ENCODE measurements at places on chromosomes 2 and 18. TPM values are rescaled to one million over a fixed set of nuclear protein-coding genes. Genes with fewer than 3 reads are reported as not detected.

Gene KLHL29
- 2.9 TPM for total RNA-seq

Gene RIT2
- total RNA-seq = not detected

Gene KDM3A
- 86.1 TPM for total RNA-seq

Gene MAP3K2
- total RNA-seq = 52.9 TPM

Gene KIAA2012
- total RNA-seq = not detected

Gene NT5DC4
- not detected for total RNA-seq

Gene STK16
- total RNA-seq = 33.0 TPM

Gene ZNF407
- 19.3 TPM for total RNA-seq

Gene INO80C
- 22.0 TPM for total RNA-seq

Gene TMEM18
- 30.3 TPM for total RNA-seq

Gene FRZB
- total RNA-seq = not detected

Gene IL36B
- not detected for total RNA-seq

Gene NT5C1B
- total RNA-seq = not detected

Gene CRYGD
- not detected for total RNA-seq

Gene CXCR4
- 147 TPM for total RNA-seq

Gene PIEZO2
- total RNA-seq = not detected

- DNase-seq = no peak
Observed at GRCh38 chr18:7388741-7389140, 157.9 kb downstream of the LRRC30 start.

- no peak for DNase-seq
Observed at GRCh38 chr2:40279001-40279400, 172.9 kb downstream of the SLC8A1 start.

GRCh38 chr2:20169796-20170703, 54.9 kb downstream of the SDC1 start:
- DNase-seq = no peak

DNA sequence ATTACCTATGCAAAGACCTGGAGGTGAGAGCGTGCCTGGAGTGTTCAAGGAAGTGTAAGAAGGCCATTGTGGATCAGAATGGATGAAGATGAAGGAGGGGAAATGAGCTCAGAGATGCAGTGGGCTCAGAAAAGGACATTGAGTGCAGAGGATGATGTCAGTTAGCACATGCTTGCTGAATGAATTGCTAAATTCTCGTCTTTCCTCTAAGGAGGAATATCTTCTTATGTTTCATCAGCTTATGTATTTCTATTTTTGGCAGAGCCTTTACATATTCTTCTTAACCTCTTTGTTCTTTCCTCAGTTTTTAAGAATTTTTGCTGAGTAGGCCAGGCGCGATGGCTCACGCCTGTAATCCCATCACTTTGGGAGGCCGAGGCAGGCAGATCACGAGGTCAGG, 30.9 kb downstream of the FAM171B start:
- no peak for DNase-seq

DNA sequence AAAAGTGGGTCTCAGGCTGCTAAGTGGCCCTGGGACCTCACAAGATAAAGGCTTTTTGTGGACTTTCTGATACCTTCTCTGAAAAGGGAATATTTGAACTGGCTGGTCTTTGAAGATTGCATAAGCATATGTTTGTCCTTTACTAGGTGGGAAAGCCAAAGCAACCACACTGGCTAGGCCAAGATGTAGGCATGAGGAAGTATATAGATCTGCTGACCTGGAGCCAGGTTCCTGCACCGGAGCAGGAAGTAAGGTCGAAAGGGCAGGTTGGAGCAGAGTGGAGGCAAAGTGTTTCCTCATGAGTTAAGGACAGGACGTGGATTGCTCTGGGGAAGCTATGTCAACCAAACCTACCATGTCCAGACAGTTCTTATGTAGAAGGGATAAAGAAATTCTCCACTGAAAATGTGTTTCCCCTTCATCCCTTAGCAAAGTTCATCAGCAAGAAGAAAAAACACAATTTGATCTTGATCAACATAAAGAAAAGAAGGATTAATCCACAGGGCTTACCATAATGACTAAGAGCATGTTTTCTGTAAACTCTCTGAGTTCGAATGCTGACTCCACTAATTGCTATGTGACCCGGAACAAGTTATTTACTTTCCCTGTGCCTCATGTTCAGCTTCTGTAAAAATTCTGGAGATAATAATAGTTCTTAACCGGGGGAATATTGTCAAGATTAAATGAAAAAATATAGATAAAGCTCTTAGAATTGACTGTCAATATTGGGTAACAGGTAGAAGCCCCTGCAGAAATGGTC, 156.1 kb upstream of the SRD5A2 start:
- DNase-seq = no peak

DNA sequence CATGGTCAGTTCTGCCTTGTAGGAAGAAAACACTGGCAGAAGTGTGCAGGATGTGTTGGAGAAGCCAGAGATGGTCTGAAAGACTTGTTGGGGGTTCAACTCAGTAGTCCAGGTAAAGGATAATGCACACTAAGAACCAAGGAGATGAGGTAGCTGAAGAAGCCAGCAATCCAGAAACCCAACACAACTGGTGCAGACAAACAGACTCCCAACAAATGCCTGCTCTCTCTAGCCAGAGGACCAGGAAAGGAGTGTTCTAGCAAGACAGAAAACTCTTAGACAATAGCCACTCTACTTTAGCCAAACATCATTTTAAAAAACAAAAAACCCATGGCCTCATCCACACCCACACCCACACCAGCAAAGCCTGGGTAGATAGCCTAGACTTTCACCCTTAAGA, 33.9 kb downstream of the EVA1A start:
- no peak for DNase-seq

- DNase-seq = no peak
Observed at GRCh38 chr2:241410739-241411176, 54.7 kb downstream of the FARP2 start.

- DNase-seq = no peak
Observed at GRCh38 chr18:22838639-22839277, 94.4 kb upstream of the RBBP8 start.

- no peak for DNase-seq
Observed at GRCh38 chr2:146349334-146349733, 1495.5 kb upstream of the ACVR2A start.

GRCh38 chr18:42568773-42569172, 546.7 kb downstream of the RIT2 start:
- DNase-seq = no peak

DNA sequence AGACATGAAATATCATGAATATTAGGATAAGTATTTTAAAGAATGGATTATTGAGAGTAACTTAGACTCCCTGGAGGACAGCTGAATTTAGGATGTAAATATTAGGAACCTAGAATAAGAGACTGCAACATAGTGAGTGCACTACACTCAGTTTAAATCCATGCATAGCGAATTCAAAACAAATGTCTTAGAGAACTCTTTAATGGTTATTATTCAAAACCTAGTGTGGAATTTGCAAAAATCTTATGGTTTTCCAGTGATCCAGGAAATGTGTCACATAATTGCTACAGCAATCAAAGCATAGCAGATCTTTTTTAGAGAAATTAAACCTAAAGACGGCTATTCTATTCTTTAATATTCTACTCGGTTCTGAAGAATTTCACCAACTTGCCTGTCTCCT, 239.0 kb downstream of the TMX3 start:
- DNase-seq = no peak

DNA sequence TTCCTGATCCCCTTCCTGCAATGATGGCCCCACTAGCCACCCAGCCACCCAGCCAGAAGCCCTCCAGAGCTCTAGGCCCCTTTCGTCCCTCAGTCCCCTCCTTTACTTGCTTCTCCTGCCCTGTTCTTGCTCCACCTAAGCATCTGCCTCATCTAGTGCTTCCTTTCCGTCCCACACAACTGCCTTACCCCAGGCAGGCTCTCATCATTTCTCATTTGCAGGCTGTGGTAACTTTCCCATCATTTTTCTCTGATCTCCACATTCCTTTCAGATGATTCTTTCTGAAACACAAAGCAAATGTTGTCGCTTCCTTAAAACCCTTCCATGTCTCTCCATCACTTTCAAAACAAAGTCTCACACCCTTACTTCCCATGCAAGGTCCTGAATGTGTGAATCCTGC, 459.8 kb downstream of the METTL4 start:
- no peak for DNase-seq

GRCh38 chr2:43429369-43429768, 166.5 kb downstream of the THADA start:
- DNase-seq = no peak

- no peak for DNase-seq
Observed at GRCh38 chr2:186718903-186719302, 25.0 kb downstream of the FAM171B start.

DNA sequence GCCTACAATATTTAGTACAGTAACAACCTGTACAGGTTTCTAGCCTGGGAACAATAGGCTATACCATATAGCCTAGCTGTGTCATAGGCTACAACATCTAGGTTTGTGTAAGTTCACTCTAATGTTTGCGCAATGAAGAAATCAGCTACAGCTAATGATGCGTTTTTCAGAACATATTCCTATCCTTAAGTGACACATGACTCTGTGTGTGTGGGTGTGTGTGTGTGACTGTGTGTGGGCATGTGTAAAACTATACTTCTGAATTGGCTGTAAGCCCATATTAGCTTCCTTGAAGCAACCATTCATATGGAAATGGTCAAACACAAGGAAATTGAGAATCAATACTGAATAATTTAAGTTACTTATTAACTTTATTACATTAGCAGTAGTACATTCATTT, 120.8 kb upstream of the SULT1C3 start:
- no peak for DNase-seq

GRCh38 chr2:207422380-207422779, 107.4 kb upstream of the CREB1 start:
- DNase-seq = no peak

DNA sequence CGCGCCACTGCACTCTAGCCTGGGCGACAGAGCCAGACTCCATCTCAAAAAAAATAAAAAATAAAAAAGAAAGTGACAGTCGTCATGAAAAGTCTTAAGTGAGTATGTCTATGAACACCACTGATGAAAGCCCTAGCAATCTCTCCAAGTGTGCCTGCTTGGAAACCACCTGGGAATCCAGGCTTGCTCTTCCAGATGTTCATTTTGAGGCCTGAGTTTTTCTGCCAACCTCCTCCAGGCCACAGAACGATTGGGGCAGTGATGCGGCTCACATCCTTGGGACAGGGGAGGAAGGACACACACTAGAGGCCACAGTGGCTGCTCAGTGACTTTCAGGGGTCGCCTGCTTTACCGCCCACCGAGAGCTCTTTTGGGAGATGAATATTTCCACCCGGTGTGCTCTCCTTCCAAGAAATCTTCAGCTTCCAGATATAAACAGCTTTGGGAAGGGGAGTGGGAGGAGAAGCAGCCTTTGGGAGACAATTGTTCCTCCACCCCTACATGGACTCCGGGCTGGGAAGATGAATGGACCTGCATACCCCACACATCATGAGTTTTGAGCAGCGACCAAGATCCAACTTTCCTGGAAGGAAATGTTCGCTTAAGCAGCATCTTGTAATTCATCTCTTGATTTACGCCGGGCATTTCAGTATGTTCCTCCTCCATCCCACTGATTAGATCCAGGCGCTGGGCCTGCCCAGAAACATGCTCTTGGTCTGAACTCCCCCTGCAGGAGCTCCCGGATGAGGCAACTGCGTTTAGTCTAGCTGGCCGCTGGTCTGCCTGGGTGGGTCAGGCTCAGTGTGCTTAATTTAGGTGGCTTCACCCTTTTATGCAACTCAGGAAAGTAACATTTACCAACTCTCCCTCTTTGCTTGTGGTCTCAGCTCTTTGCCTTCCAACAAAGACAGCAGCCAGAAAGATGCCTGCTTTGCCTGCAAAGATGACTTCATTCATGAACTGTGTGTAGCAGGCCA, 6.2 kb upstream of the ARMC9 start:
- DNase-seq = no peak

DNA sequence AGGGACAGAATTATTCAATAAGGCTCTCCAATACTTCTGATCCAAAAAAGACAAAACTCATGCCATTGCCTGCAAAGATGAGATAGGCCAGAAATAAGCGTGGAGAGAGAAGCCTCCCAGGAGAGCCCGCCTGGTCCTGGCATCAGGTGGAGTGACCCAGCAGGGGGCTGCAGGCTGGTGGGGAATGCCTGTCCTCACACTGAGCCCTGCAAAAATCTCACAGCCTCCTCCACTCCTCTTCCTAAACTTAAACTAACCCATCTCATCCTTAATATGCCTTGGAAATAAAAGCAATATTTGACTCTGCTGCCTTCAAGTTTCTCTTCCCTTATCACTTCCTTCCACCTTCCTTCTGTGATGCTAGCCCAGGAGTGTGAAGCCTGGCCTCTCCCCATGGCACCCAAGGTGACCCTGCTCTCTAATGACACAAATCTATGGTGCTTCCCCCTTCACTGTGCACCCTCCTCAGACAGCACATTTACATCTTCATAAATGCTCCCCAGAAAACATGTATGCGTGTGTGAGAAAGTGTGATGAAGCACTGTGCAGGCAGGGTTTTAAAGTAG, 218.4 kb downstream of the ANAPC1 start:
- no peak for DNase-seq

- DNase-seq = no peak
Observed at GRCh38 chr2:107242811-107243210, 356.8 kb upstream of the ST6GAL2 start.

GRCh38 chr2:13260402-13260801, 543.7 kb downstream of the TRIB2 start:
- DNase-seq = no peak

- no peak for DNase-seq
Observed at GRCh38 chr18:79873449-79874110, 75.8 kb downstream of the KCNG2 start.

GRCh38 chr2:168732506-168732905, 69.9 kb upstream of the NOSTRIN start:
- DNase-seq = no peak

DNA sequence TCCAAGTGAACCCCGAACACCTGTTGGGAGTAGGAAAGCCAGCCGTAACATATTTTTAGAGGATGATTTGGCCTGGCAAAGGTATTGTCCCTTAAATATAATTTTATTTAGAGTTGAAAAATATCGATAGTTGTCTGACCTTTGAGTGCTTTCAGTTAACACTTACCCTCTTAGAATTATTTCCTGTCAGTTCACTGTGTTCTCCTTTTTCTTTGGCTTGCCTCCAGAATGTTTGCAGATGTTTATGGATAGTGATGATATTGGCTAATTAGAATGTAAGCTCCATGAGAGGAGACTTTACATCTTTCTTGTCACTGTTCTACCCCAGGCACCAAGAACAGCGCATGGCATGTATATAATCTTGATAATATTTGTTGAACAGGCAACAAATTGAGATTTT, 19.8 kb downstream of the PIKFYVE start:
- DNase-seq = no peak

DNA sequence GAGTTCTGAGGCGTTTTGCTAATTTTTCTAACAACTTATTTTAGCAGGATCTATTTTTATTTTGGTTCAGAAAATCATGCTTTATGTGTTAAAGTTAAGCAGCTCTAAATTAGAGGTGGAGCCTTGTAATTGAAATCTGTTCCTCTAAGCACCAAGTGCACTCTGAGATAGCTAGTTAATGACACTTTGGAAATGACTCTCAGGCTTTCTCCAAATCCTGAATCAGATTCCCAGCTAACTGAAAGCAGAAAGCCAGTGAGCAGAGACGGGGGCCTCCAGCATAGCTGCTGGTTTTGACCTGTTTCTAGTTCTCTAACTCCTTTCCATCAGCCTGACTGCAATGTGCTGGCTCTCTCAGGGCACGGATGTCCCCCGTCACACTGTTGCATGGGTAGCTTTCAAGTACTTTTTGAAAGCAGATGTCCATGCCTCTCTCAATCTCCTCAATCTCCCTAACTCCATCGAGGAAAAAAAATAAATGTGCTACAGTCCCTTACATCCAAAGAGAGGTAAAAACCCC, 326.5 kb downstream of the SATB2 start:
- DNase-seq = no peak

GRCh38 chr2:73536133-73536840, 105.9 kb downstream of the NAT8 start:
- no peak for DNase-seq

- DNase-seq = no peak
Observed at GRCh38 chr2:1641523-1641922, 102.8 kb downstream of the PXDN start.
